Foreskin keratinocyte (primary cell): ENCODE measurements at places on chromosomes 7 and 10. TPM values are rescaled to one million over a fixed set of nuclear protein-coding genes. Genes with fewer than 3 reads are reported as not detected.

DNA sequence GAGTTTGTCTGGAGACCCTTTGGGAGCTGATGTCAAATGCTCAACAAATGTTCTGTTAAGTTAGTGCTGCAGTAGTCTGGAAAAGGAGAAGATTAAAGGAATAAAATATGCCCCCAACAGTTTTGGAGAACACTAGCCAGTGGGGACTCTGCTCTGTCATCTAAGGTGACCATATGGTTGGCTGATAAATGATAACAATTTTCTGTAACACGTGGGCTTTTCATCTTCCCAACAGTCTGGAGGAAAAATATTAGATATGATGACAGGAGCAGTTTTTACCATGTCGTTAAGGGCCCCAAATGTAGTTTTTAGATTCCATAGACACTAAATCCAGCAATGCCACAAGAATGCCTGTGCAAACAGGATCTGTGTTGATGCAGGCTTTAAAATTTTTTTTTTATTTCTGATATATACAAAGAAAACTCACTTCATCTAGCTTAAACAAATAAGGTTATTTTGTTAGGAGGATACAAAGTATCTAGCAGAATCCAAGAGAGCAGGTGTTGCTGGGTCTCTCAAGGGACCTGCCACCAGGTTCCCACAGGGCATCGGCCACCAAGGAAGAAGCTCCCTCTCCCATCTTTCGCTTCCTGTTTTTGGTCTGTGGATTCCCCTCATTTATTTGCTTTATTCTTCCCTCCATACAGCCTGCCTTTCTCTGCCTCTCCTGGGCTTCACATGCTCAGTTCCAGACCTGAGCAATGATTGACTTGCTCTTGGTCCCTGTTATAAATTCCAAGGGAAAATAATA lies 6.2 kb upstream of the CFAP58 start:
- DNase-seq: no peak

- DNase-seq: no peak
These were observed 188.2 kb downstream of the SEMA3D start for GRCh38 chr7:84998665-84999064.

- no peak for DNase-seq
These were observed 23.2 kb downstream of the POR start for GRCh38 chr7:75937958-75938786.

- no peak for DNase-seq
These were observed 42.8 kb upstream of the NCAPG2 start for GRCh38 chr7:158747408-158747807.

DNA sequence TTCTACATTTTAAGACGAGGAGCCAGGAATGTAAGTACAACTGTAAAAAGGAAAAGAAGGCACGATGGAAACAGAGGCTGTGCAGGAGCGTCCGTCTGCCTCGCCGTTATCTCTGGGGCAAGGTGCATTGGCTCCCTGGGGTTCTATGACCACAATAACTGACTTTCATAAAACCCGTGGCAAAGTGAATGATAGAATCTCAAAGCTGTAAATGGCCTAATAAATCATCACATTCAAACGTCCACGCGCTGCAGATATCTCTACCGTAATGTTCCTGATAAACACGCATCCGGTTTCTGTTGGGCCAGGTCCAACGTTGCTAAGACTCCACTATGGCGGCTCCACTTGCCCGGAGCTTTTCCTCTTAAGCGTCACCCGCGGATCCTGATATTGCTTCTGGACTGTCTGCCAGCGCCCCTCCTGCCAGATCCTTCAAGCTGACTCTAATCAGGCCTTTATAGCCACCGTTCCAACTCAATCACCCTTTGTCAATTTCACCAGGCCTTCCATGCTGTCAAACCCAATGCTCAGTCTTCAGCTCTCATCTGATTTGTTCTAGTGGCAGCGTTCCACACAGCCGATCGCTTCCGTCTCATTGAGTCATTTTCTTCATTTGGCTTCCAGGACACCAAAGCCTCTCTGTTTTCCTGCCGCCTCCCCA lies 265.6 kb upstream of the FOXK1 start:
- DNase-seq: peak; percentile 12

GRCh38 chr7:92631850-92632487 lies 41.8 kb upstream of the FAM133B start:
- DNase-seq: no peak

DNA sequence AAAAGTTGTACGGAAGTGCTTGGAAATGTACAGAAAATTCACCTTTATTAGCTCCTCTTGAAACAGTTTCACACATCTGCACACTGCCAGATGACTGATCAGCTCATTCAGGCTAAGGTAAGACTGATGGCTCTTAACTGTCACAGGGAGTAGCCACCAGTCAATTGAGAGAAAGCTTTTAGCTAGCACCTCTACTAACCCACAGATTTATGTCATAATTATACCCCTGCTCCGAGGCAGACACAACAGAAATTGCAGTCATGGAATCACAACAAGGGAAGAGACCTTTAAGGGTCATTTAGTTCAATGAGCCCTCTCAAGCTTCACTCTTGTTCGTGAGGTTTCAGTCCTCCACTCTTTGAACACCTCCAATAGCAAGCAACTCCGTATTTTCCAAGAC lies 235.4 kb downstream of the TRIL start:
- DNase-seq: no peak

- no peak for DNase-seq
These were observed 271.3 kb upstream of the CNTNAP2 start for GRCh38 chr7:145845345-145845744.

GRCh38 chr10:126124668-126125349 lies 228.4 kb downstream of the FANK1 start:
- no peak for DNase-seq

GRCh38 chr10:78302739-78302988 lies 269.0 kb downstream of the RPS24 start:
- DNase-seq: no peak

DNA sequence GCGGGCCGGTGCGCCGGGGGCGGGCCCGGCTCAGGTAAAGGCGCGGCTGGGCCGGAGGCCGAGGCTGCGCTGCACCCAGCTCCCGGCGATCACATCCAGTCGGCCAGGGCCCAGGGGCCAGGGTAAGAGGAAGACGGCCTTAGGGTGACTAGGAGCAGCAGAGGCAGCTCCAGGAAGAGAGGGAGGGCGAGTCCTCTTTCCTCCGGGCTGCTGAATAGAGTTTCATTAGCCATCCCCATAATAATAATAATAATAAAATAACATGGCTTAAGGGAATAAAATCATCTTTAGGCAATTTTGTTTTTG lies 44.8 kb upstream of the CDK1 start:
- DNase-seq: no peak

DNA sequence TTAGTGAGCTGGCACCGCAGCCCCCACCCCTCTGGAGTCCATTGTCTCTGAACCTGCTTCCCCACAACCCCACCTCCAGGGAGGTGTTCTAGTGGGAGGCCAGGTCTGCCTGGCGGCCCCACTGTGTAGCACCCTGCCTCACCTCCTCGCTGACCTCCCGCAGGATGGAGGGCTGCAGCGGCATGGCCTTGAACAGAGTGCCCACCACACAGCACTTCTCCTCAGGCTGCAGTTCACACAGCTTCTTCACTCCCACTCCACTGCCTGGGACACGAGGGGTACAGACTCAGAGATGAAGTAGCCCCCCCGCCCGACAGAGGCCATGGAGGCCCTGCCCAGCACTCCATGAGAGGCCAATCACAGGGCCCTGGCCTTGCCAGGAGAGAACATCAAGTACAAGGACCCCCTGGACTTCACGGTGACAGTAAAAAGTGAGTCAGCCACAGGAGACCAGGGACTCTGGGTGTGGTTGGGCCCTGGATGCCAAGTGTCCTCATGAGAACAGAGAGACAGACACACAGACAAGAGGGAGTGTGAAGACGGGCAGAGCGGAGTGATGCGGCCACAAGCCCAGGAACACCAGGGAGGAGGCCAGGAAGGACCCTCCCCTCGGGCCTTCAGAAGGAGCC lies 5.4 kb downstream of the POLD2 start:
- no peak for DNase-seq

DNA sequence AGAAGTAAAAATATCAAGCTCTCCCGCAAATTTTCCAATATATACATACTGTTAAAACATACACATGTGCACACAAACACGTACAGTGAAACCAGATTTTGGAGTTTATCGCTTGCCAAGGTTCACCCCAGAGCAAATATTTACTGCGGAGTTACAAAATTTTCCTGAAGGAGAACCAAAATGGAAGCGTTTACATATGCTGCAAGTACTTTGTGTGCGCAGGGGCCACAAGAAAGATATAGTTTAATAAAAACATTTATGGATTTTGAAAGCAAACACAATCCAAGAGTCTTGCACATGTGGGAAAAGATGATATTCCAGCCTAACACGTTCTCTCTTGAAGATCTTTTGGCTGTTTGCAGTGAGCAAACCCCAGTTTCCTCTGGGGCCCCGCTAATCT lies 301.3 kb upstream of the NFE2L3 start:
- DNase-seq: no peak

GRCh38 chr10:10475812-10476211 lies 541.9 kb upstream of the CELF2 start:
- DNase-seq: no peak

DNA sequence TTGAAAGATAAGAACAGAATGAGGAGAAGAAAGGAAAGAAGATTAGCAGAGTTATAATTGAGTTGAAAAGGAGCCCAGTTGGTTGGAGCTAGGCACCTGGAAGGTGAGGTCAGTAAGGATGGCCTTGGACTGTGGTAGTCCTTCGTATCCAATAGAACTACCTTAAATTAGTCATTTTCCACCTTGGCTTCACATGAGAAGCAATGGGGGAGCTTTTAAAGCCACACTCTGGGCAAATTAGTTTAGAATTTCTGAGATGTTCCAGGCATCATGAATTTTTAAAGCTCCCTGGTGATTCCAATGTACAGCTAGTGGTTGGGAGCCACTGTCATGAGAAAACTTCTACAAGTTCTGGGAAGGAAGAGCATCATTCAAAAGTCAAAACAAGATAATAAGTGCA lies 27.3 kb upstream of the CYP3A5 start:
- DNase-seq: peak; percentile 52

- DNase-seq: peak; percentile 61
These were observed 301.5 kb downstream of the CCDC3 start for GRCh38 chr10:12699781-12700556.

GRCh38 chr10:103765981-103766380 lies 89.4 kb downstream of the SH3PXD2A start:
- no peak for DNase-seq

GRCh38 chr7:114508086-114508485 lies 93.5 kb downstream of the FOXP2 start:
- DNase-seq: peak; percentile 14

The VSTM2A gene
- polyA plus RNA-seq: not detected in 2 replicates

The HOXA7 gene
- 14.5 and 15.6 TPM in 2 replicates for polyA plus RNA-seq

The C10orf53 gene
- not detected in 2 replicates for polyA plus RNA-seq

The CYP51A1 gene
- polyA plus RNA-seq: 84.4 and 101 TPM in 2 replicates

The INHBA gene
- 28.3 and 51.9 TPM in 2 replicates for polyA plus RNA-seq

The EPDR1 gene
- 0.06 TPM in 1 of 2 replicates, not detected in the other for polyA plus RNA-seq
